T1000 (cell line): ENCODE measurements at places on chromosomes 7 and 10.

- DNase-seq = no peak
These were observed 48.8 kb upstream of the OPTN start for GRCh38 chr10:13051126-13051694.

GRCh38 chr7:5892498-5892897 lies 6.0 kb upstream of the CCZ1 start:
- DNase-seq = no peak

GRCh38 chr7:105429746-105430612 lies 41.3 kb upstream of the SRPK2 start:
- DNase-seq = no peak

DNA sequence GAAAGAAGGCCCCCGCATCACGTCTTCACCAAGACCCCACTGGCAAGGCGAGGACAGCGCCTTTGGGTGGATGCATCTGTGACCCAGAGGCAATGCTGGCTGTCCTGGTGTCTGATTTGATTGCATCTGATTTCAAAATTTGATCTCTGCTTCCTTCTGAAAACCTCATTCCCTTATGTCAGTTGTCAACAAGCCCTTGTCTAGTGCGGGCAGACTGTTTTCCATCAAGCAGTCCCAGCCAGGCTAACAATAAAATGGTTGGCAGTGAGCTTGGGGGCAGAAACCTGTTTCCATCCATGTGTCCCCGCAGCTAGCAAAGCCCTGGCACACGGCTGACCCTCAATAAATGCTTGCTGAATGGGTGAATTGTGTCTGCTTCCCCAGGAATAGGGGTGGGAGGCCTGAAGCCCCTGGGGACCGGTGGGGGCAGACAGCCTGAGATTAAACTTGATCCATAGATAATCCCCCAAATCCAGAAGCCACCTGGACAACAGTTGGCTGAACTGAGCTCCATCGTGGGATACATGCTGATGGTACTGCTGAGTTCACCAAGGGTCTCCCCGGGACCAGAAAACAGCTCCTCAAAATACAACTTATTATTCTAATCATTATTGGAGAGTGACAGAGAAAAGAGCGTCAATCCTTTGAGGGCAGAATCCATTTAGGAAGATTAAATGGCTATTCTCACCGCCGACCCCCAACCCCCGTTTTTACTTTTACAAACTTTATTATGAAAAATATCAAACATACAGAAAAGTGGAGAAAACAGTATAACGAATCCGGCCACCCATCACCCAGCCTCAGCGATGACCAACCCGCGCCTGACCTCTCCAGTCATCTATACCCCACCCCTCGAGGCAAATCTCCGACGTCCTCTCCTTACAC lies 912 bp upstream of the DUSP5 start:
- DNase-seq = no peak

GRCh38 chr10:50381642-50382041 lies 130.3 kb upstream of the ASAH2 start:
- no peak for DNase-seq

DNA sequence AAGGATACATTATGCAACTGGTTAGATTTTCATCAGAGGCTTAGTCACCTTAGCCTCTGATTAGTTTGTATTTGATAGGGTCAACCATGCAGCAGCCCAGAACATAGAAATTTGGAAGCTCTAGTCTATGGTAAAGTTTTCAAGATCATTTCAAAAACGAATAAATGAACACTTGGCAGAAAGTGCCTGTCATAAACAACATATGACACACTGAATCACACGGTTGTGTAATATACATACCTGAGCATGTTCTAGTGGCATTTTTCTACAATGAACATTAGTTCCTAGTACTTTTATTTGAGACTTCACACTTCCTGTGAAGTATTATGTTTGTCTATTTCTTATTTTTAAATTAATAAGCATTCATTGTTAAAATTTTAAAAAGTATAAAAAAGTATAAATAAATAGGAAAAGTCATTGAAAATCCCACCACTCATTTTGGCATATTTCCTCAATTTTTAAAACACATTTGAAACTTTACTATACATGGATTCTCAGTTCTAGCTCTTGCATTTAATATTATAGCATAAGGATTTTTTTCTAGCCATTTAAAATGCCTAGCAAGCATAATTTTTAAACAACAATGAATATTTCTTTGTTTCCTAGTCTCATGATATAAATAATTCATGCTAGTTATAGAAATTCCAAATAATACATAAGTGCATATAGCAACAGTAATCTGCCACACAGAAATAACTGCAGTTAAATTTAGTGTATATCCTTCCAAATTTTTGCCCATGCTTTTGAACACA lies 25.7 kb upstream of the PRPS1L1 start:
- DNase-seq = no peak

GRCh38 chr7:70505468-70505867 lies 626.5 kb upstream of the GALNT17 start:
- no peak for DNase-seq

- no peak for DNase-seq
These were observed 764.6 kb upstream of the GHITM start for GRCh38 chr10:83374741-83375140.
